Fibroblast of the aortic adventitia (primary cell): ENCODE measurements at places on chromosomes 12 and 14. TPM values are rescaled to one million over a fixed set of nuclear protein-coding genes. Genes with fewer than 3 reads are reported as not detected.

DNA sequence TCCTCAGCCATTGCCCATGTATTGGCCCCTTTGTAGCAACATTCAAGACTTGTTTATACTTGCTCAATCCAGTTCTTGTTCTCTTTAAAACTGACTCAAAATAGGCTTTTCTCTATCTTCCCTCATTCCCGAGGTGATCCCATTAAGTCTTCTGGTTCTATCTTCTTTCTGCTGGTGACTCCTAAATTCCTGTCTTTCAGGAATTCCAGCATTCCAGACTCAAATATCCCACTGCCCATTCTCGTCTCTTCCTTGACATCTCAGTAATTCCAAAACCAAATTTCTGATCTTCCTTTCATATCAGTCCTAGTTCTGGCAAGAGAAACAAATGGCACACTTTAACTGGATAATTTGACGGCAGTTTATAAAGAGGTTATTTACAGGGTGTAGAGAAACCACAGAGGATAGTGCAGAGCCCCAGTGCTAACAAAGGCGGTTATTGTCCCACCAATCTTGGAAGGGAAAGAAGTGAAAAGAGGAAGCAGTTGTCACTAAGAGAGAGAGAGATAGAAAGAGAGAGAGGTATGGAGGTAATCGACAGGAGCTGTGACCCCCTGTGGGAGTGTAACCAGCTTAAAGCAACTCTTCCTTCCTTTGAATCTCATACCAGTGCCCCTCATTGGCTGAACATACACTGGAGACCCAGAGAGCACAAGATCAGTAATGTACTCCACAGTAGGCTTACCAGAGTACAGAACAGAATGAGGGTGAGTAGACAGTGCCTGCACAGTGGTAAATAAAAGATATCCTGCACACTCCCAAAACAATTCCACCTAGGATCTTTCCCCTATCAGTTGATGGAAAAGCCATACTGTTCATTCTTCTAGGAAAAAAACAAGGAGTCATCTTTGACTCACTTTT is 177.6 kb upstream of the LMNTD1 start:
- no peak for DNase-seq

- DNase-seq: no peak
Observed at GRCh38 chr12:123744836-123745235, 17.3 kb upstream of the DNAH10 start.

- no peak for DNase-seq
Observed at GRCh38 chr12:64587447-64587846, 22.8 kb upstream of the RASSF3 start.

The SERPINA12 gene
- not detected in 2 replicates for total RNA-seq

GRCh38 chr12:131511391-131511802 is 199.5 kb upstream of the SFSWAP start:
- DNase-seq: no peak

- peak; percentile 78 for DNase-seq
Observed at GRCh38 chr12:9668161-9669018, 1.1 kb upstream of the CLEC2D start.

The SYCP3 gene
- total RNA-seq: 0.18 and 0.82 TPM in 2 replicates

The PITPNM2 gene
- 4.1 and 6.6 TPM in 2 replicates for total RNA-seq

DNA sequence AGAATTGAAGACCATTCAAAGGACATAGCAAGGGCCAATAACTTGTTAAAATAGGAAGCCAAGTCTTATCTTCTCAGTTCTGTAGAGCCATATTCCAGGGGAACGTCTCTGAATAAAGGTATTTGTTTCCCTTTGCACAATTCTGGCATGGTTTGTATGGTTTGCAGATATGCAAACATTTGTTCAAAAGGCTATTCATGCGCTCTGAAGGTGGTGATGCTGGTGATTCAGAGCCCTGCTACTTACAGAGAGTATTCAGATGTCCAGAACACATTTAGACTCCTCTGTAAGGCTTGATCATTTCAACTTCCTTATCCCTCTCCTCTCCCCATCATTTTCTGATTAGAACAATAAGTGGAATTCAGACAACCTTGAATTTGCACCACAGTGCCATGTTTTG is 35.9 kb downstream of the SLC4A8 start:
- no peak for DNase-seq

- DNase-seq: no peak
Observed at GRCh38 chr12:19657732-19658130, 218.4 kb downstream of the AEBP2 start.

The NRXN3 gene
- total RNA-seq: 0.18 and 0.41 TPM in 2 replicates

DNA sequence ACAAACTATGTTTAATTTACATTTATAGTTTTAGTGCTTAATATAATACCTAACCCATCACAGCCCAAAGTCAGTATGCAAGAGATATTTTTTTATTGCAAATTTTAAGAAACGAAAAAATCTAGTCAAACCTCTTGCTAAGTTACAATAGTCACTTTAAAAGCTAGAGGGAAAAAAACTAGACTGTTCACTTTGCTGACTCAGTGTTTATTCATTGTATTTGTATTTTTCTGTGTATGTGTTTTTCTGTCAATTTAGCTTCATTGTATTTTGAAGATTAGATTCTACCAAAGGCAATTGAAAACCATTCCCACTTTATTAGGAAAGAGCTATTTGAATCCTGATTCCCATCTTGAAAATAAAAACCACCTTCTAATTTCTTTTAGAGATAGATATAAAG is 891.5 kb downstream of the SLC16A7 start:
- DNase-seq: no peak

GRCh38 chr14:99177046-99177655 is 94.8 kb downstream of the BCL11B start:
- no peak for DNase-seq

The CALM1 gene
- 342 and 589 TPM in 2 replicates for total RNA-seq

DNA sequence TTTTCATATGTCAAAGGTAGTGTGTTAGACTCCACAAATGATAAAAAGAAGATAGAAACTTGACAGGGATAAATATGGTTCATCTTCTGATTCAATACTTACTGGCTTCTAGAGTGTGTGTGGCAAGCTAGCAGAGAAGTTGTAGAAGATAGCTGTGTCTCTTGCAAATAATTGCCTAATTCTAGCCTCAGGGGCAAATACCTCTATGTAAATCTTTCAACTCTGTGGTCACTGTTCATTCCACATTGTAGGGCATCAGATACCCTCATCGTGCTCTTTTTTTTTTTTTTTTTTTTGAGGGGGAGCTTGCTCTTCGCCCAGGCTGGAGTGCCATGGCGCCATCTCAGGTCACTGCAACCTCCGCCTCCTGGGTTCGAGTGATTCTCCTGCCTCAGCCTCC is 1.7 kb downstream of the OLR1 start:
- DNase-seq: no peak

DNA sequence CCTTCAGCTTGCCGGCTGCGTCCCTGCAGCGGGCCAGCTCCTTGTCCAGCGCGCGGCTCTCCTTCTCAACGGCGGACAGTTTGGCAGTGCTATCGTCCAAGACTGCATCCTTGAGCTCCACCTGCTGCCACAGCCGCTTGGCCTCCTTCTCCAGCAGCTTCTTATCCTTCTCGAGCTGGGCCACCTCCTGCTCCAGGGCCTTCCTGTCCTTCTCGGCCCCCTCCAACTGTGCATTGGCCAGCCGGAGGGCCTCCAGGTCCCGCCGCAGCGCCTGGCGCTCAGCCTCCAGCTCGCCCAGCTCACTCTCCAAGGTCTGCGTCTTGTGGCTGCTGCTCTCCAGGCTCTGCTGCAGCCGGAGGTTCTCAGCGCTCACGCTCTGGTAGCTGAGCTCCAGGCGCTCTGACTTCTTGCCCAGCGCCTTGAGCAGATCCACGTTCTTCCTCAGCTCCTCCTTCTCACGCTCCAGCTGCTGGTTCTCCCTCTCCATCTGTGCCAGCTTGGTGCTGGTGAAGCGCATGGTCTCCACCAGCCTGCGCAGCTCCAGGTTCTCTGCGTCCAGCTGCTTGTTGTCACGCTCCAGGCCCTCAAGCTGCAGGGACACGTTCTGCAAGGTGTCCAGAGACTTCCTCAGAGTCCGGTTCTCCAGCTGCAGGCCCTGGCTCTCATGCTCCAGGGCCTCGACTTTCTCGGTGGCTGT is 68.8 kb upstream of the GPR68 start:
- no peak for DNase-seq

- DNase-seq: no peak
Observed at GRCh38 chr12:46663318-46663717, 162.5 kb downstream of the SLC38A4 start.

The KRT83 gene
- not detected in 2 replicates for total RNA-seq

The PSMD9 gene
- total RNA-seq: 27.6 and 57.9 TPM in 2 replicates

DNA sequence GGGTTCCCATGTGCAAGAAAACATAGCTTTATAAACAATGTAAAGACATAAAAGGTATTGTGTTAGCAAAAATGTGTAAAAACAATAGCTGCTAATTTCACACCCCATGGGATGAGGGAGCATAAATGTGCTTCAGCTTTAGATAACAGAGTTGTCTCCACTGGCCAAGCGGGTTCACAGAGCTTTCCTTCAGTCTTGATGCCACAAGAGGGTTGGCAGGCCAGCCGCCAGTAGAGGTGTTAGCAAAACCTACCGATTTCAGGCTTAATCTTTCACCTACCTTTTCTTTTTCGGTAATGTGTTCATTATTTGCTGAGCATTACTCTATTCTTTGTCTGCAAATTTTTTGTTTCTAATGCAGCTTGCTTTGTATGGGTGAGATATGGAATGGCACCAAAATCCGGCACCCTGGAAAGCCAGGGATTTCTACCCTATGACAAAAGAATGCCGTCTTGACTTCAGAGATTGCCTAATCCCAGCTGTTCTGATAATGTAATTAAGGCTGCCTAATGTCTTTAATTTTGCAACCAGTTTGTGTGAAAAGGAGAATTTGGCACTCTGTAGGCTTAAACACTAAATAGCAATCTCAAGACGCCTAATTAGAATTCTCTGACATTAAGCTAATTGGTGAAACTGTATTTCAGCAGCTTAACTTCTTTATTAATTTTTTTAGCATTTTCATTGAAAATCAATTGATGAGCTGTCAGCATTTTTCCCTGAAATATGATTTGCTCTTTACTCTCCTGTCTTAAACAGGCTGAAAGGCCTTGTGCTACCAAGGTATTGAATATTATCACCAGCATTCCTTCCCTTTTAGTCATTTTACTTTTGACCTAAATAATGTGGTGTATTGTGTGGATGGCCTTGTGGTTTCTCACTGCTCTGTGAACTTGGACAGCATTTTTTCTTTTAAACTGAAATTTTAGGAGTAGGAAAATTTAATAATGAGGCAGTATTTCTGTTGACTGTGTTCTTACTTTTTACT is 60.7 kb downstream of the POLR3B start:
- peak; percentile 89 for DNase-seq

- no peak for DNase-seq
Observed at GRCh38 chr12:123483602-123484248, 25.8 kb downstream of the SNRNP35 start.

- no peak for DNase-seq
Observed at GRCh38 chr12:19872621-19873540, 433.6 kb downstream of the AEBP2 start.

DNA sequence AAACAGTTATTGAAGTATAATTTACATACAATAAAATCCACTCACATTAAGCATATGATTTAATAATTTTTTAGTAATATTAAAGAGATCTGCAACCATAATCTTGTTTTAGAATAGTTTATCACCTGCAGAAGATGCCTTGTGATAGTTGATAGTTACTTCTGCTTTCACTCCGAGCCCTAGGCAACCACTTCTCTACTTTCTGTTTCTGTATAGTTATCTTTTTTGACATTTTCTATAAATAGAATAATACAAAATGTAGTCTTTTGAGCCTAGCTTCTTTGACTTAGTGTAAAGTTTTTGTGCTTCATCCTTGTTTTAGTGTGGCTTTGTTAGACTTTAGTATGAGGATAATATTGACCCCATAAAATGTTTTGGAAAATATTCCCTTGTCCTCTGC is 111.0 kb downstream of the MNAT1 start:
- no peak for DNase-seq
